SJSA1 (cell line): ENCODE measurements at places on chromosomes 3 and 15.

DNA sequence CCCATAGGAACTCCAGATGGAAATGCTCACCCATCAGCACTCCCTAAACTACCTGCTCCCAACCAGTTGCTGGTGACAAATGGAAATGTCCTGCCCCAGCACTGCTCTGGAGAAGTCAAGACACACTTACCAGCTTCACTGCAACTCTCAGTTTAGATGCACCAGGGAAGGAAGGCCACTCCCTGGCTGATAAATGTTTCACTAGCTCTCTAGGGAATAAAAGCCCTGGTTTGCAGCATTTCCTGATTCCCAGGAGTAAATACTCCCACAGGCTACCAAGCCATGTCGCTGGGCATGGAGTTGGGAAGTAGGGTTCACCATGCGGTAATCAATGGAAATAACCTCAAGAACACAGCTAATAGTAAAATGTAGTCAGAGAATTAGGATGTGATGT, 112.0 kb upstream of the NEO1 start:
- DNase-seq = no peak

GRCh38 chr3:52197499-52197841, 490 bp upstream of the ALAS1 start:
- DNase-seq = no peak

- DNase-seq = no peak
Observed at GRCh38 chr3:32584660-32585059, 14.0 kb upstream of the DYNC1LI1 start.

DNA sequence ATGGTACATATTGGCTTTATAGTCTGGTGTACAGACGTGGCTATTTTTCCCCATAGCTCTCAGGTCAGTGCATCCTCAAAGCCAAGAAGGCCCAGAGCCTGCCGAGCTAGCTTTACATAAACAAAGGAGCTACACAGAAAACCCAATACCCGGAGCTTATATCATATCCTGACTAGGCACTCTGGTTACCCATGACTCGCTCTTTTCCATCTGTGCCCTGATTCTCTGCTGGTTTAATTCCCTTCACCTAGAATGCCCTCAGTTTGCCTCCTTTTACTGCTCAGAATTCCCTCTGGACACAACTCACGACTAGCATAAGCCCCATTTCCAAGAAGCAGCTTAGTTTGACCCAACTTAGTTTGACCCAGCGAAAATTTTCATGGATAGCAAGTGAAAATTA, 110.8 kb downstream of the TIGIT start:
- no peak for DNase-seq

GRCh38 chr3:185656321-185656840, 70.3 kb downstream of the SENP2 start:
- peak; percentile 87 for DNase-seq

DNA sequence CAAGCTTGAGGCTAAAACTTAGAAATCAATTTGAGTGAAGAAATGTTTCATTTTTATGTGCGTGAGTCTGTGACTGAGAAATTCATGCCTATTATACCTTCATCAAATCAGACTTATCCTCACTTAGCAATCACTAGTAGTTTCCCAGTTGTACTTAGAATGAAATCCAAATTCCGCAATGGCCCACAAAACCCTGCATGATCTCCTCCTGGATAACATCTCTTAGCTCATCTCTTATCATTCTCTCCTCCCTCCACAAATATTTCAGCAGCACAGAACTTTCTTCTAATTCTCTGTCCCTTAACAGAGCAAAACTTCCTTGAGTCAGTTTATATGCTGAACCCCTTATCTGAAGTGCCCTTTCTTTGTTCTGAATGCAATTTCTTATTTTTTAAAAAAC, 198.8 kb upstream of the TGFBR2 start:
- no peak for DNase-seq

DNA sequence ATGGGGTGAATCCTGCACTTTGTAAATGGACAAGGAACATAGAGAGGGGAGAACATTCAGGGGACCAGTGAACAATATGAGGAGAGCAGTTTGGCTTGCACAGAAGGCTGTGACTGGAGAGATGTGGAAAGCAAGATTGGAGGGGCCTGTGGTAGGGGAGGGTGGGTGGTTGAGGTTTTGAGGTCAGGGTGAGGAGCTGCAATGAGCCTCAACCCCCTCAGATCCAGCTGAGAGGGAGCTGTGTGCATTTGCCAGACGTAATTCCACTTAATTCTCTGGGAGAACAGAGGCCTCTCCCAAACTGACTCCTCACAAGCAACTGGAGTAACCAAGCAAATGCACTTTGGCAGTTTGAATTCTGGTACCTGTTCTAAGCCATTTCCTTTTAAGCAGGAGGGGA, 253.1 kb upstream of the TRIM42 start:
- DNase-seq = no peak

DNA sequence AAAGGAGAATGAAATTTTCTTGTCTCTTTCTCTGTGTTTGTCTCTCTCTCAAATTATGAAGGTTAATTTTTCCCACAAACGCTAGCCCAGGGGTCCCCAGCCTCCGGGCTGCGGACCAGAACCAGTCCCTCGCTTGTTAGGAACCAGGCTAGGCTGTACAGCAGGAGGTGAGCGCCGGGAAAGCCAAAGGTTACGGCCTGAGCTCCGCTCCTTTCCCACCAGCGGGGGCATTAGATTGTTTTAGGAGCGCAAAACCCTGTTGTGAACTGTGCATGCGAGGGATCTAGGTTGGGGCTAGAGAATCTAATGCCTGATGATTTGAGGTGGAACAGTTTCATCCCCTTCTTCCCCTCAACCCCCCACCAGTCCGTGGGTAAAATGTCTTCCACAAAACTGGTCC, 74.7 kb upstream of the ZNF385D start:
- DNase-seq = no peak

DNA sequence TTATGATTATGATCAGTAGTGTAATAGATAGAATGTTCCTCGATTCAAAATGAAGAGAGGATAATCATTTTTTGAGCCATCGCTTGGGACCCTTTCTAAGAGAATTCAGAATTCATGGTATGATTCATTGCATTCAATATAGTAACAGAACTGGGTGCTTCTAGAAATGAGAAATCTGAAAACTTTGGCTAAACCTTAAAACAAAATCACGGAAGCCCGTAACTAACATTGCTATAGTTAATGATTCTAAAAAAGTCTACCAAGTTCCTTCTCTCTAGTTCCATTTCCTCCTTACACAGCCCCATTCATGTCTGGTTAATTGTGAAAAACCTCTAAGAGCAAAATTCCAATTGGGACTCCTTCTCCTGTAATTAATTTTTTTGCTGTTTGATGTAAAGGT, 217.1 kb downstream of the GBE1 start:
- no peak for DNase-seq

DNA sequence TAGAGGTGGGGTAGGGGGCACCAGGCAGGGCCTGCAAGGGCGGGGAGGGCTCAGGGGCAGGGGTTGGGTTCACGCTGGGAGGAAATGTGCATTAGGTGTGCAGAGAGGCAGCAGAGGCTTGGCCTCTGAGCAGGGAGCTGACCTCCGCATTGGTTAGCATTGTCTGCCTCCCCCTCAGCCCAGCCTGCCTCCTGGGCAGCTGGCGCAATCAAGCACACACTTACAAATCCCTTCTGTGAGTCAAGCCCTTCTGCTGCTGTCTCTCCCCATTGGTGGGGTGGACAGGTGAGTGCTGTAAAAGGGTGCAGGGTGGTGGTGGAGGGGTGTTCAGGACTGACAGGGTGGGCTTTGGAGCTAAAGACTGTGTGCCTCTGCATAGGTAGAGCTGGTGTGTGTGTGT, 9.3 kb downstream of the LOXL1 start:
- no peak for DNase-seq

GRCh38 chr3:175748087-175748730, 889.1 kb downstream of the NAALADL2 start:
- DNase-seq = no peak

GRCh38 chr15:95664450-95664849, 666.0 kb upstream of the NR2F2 start:
- DNase-seq = no peak

GRCh38 chr15:24954783-24955530, at the start of the genes SNRPN and SNURF:
TSS of gene SNRPN (plus strand) at chr15:24954987. CDS start at chr15:24974454, 19,467 bp downstream.
TSS of gene SNURF (plus strand) at chr15:24954987. CDS start at chr15:24955049, 62 bp downstream.
- DNase-seq = peak; percentile 72

- DNase-seq = no peak
Observed at GRCh38 chr15:84772031-84772430, 23.6 kb downstream of the ZNF592 start.

DNA sequence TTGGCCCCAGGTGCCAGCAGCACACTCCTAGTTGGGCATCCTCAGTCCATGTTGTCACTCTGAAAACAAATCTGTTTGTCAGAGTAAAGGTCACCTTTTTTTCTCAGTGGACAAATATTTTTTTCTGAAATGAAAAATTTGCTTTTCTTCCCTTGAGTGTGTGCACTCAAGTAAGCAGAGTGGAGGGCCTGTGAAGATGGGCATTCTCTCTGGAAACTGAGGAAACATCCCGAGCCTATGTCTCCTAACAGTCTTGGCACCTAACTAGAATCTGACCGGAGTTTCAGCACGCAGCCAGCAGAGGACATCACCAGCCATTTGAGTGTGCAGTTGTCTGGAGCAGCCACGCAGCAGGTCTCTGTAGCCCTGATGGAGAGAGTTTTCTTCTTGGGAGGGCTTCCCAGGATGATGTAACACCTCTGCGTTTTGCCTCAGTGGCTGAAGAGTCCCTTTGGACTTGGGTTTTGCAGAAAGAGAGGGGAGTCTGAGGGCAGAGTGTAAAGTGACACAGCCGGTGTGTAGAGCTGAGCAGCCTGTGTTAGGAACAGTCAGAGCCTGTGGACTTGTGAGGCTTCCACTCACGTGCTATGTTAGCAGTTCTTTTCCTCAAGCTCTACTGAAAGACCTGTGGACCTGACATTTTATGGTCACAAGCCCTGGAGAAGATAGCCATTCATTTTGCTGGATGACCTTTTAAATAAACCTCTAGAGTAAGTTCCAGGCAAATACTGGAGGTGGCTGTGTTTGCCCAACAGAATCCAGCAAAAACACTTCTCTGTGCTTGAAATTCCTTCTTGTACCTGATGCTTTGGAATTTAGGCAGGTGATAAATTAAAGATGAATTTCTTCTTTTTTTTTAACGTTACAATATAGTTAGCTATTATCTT, 51.6 kb downstream of the ABHD2 start:
- peak; percentile 34 for DNase-seq

DNA sequence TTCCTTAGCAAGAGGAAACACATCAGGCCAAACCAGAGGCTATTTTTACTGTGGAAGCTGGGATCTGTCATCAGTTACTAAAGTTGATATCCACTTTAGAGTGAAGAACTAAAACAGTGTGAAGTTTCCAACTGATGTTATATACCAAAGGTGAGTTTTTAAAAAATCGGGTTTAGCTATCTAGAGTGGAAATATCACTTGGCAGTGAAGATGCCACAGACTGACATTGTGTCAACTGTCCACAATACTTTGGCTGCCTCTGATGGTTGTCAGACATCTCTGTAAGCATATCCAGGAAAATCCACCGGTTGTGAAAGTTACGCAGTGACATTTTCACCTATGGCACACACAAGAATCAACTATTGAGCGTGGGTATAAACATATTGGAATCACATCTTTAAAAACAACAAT, 9.2 kb downstream of the ZIC1 start:
- DNase-seq = no peak

DNA sequence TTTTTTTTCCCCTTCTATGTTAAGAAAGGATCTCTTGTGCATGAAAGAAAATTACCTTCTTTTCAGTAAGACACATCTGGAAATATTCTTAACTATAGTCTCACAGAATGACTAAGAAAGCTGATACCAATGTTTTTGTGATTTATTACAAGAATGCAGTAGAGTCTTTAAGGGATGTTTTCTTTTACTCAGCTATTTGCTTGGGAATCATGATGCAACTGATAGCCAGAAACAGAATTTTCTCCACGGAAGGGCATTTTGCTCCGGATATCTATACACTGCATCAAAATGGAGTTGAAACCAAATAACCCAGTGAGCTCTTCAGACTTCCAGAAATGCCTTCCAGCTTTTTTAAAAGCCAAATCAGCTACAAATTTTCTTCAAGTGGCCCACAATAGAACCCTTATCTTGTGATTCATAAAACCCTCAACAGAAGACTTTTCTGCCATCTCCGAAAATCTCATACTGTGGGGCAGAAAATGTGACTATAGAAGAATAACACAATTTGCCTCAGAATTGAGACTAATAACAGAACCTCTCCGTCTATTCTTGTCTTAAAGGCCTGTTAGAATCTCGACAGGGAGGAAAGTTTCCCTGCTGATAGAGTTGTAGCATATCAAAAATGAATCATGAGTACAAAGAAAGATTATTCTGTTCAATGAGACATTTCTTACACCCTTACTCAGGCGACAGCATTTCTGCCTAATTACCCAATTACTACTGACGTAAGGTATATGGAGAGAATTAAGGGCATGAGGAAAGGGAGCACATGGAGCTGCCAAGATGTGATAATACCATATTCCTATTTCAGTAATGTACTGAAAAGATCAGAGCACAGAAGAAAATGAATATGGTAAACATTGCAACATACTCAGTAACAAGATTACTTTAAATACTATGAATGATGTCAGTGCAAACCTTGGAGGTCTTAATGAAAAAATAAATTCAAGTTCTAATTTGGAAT, 900.1 kb downstream of the ROBO1 start:
- no peak for DNase-seq

DNA sequence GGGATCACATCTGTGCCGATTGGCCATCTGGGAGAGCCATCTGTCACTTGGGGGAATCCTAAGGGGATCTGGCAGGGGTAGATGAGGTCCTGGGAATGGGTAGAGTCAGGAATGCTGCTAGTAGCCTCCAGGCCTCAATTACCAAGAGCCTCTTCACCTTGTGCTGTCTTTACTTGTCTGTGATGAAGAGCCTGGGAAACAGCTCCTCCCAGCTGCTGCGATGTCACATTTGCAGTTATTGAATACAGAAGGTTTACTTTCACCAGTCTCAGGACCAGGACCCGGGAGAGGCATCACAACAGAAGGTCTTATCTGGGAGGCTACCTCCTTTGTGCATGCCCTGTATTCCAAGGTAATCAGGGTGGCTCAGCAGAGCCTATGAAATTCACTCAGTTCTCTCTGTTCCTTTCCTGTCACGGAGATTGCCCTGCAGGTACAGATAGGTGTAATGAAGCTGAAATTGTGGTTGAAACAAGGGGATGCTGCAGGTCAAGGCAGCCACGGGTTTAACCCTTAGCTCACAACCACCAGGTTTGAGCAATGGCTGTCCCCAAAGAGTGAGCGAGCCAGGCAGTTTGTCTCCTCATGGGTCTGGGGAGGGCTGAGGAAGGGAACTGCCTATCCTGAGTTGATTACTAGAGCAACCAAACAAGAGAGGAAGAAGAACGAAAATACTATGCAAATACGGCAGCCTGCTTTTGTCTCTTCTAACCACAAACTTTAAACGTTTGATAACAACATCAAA, 298.9 kb upstream of the RORA start:
- no peak for DNase-seq

GRCh38 chr15:57696146-57696545, 10.4 kb upstream of the POLR2M start:
- no peak for DNase-seq

- DNase-seq = no peak
Observed at GRCh38 chr3:37170060-37170459, 4.3 kb downstream of the LRRFIP2 start.

- no peak for DNase-seq
Observed at GRCh38 chr15:70266412-70267121, 168.8 kb upstream of the TLE3 start.
